RPMI7951 (cell line): ENCODE measurements at places on chromosomes 16 and 17. TPM values are rescaled to one million over a fixed set of nuclear protein-coding genes. Genes with fewer than 3 reads are reported as not detected.
A peak's percentile ranks its signal among the peaks of the same experiment; 100 is the strongest.

PMP22 gene
- 62.1 and 64.6 TPM in 2 replicates for total RNA-seq

CD300H gene
- not detected in 2 replicates for total RNA-seq

CRYM gene
- 0.10 TPM in 1 of 2 replicates, not detected in the other for total RNA-seq

RNF166 gene
- total RNA-seq: 10.6 and 16.0 TPM in 2 replicates

MLYCD gene
- total RNA-seq: 1.1 and 1.4 TPM in 2 replicates

TBC1D26 gene
- total RNA-seq: not detected in 2 replicates

SEPTIN12 gene
- total RNA-seq: not detected in 2 replicates

SCNN1B gene
- total RNA-seq: not detected in 2 replicates

KRTAP4-16 gene
- not detected in 2 replicates for total RNA-seq

DNA sequence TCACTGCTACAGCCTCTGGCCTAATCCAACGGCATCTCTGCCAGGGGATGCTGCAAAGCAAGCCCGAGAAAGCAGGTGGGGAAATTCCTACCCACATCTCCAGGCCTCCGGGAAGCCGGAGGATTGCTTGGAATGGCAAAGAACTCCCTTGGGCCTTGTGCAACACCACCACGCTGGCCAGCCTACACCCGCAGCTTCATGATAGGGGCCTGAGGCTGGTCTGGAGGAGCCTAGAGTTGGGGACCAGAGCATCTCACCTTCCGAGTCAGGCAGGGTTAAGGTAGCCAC, 20.3 kb downstream of the GGA3 start:
- DNase-seq: no peak

DNA sequence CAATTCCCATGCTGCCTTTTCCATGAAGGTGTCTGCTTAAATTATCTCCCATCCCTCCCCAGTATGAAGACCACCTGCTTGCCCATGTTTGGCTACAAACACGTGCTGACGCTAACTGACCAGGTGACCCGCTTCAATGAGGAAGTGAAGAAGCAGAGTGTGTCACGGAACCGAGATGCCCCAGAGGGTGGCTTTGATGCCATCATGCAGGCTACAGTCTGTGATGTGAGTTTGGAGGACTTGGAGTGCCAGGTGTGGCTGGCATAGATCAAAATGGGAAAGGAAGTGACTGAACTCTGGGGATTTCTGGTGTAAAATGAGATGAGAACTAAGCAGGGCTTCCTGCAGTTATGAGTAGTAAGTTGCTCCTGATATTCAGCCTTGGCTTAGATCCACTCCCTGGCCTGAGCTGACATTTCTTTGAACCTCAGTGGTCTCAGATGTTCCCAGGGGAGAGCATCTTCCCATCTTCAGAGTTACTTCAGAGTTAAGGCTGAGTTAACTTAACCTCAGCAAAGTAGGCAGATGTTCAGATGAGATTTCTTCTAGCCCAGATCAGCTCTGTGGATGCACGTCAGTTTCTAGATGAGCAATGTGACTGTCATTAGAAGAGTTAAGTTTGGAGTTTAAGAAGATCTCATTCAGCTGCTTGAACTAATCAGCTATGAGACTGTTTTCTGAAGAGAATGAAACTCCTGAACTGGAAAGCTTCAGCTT, 32.7 kb downstream of the ITGB3 start:
- no peak for DNase-seq

DNA sequence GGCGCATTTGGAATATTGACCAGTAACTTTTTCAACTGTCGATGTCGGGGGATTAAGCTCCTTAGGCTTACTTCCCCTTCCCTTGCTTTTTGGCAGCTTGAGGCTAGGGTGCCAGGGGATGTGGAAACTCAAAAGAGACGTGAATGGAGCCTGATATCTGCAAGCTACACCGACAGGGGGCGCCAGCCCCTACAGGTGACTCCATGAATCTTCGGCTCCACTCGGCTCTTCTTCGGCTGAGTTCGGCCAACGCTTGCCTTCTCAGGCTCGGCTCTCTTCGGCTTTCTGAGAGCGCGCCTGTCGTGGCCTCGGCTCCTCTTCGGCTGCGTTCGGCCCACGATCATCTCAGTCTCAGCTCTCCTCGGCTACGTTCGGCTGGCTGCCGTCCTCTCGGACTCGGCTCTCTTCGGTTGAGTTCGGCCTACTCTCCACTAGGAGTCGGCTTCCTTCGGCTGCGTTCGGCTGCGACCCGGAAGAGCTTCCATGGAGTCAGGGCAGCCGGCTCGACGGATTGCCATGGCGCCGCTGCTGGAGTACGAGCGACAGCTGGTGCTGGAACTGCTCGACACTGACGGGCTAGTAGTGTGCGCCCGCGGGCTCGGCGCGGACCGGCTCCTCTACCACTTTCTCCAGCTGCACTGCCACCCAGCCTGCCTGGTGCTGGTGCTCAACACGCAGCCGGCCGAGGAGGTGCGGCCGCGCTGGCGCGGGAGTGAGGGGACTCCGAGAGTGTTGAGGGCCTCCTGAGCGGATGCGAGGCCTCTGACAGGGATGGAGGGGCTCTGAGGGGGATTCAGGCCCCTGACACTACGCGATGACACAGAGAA, at the start of gene ERCC4:
Gene ERCC4 (plus strand): TSS at position 472 of the 827 bp plus-strand sequence. CDS start 12 bp downstream, at position 484.
- peak; percentile 97 for DNase-seq

DNA sequence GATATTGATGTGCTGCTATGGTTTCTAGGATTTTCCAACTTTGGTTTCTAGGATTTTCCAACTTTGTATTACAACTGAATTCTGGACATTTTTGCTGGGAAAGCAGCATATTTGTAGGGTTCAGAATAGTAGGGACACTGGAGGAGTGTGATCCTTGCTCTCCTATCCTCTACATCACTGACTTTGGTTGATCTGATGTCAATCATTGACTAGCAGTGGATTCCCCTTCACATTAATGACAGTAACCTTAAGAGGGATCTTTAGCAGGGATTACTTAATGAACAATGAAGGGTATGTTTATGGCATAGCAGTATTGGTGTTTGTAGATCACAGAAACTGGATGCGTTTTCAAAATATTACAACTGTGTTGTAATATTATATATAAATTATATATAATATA, 67.4 kb downstream of the MAP2K4 start:
- DNase-seq: no peak

GRCh38 chr17:31580316-31580705, 188.8 kb downstream of the RAB11FIP4 start:
- DNase-seq: no peak

GRCh38 chr17:63780928-63781327, 7.0 kb downstream of the DDX42 start:
- no peak for DNase-seq

GRCh38 chr17:70317421-70317820, 148.1 kb downstream of the KCNJ2 start:
- DNase-seq: no peak

DNA sequence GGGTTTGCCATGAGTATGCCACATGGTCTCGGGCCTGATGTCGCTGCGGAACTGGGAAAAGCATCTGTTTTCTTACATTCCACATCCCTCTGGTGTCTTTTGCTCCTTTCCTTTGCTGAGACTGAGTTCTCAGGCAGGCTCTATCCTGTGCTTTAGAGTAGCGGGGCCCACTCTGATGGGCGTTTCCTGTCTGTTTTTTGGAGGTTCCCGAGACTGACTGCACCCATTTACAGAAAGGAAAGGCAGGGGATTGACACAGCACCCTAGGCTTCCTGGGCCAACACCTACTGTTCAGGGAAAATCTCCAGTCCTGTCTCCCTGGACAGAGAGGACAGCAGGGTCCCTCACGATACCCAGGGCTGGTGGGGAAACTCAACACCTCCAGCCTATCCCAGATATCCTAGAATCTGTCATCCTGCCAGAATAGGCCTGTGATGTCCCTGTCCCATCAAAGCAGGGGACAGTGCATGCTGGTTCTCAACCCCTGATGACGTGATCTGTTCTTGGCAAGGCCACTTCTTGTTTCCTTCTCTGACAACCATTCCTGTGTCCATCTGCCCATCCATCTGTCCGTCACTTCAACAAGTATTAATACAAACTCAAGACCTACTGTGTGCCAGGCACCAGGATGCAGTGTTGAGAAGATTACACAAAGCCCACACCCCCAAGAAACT, 42.2 kb downstream of the ACTG1 start:
- no peak for DNase-seq

DNA sequence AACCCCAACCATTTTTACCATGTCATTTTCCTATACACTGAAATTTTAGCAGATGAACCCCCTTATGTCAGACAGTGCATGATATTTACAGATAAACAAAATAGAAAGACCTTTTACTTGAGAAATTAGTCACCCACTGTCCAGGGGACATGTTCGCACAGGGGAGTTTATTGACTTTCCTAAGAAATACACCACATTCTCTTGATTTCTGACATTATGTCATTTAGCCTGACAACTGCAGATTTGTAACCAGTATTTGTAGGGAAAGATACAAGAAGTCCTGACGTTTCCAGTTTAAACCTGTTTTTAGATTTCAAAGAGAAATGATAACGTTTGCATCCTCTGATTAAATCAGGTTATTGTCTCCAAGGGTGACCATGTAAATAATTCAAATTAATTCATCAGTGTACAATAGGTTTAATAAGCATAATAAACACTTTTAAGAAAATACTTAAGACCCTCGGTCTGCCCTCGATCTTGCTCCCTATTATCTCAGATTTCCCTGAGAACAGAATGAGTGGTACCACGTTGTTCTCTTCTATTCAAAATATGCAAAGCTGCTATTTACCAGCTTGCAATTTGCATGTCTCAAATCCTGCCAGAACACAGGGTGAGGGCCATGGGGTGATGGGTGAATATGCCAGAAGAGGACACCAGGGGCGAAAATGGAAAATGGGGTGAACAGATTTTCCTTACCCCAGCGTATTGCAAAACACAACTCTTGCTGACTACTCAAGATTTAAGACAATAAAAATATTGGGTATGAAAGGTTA, 2.1 kb upstream of the LYRM9 start:
- no peak for DNase-seq

GRCh38 chr16:88727871-88728270, 21.6 kb downstream of the CTU2 start:
- DNase-seq: no peak

DNA sequence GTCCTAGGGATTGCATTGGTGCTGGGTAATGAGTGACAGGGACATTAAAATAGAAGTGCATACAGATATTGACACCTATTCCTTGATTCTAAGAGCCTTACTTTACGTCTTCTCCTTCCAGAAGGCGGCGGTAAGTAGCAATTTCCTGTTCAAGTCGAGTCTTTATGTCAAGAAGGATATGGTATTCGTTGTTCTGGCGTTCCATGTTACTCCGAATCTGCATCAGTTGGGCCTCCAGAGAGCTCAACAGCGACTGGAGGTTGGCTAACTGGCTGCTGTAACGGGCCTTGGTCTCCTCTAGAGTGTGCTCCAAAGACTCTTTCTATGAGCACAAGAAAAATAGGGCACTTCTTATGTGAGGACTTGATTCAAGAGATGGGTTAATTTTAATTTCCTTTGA, 7.0 kb downstream of the KRT20 start:
- DNase-seq: no peak

GRCh38 chr17:81891303-81891552, 158 bp downstream of the ALYREF start:
- no peak for DNase-seq

- DNase-seq: no peak
Observed at GRCh38 chr16:19824216-19824615, 60.4 kb downstream of the GPRC5B start.

DNA sequence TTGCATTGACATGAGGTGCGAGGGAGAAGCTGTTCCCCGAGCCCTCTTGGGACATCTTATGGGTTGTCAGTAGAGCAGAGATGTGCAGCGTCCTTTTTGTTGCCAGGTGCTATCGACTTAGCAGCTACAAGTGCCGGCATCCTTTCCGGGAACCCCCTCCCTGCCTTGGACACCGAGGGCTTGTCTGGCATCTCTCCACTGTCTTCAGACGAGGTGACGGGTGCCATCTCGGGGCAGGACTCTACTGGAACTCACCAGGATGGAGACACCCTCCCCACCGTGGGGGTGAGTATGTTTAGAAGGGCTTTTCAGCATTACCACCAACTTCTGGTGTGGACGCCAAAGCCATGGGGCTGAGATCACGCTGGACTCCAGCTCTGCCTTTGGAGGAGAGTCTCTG, 11.8 kb upstream of the JPT2 start:
- DNase-seq: no peak

DNA sequence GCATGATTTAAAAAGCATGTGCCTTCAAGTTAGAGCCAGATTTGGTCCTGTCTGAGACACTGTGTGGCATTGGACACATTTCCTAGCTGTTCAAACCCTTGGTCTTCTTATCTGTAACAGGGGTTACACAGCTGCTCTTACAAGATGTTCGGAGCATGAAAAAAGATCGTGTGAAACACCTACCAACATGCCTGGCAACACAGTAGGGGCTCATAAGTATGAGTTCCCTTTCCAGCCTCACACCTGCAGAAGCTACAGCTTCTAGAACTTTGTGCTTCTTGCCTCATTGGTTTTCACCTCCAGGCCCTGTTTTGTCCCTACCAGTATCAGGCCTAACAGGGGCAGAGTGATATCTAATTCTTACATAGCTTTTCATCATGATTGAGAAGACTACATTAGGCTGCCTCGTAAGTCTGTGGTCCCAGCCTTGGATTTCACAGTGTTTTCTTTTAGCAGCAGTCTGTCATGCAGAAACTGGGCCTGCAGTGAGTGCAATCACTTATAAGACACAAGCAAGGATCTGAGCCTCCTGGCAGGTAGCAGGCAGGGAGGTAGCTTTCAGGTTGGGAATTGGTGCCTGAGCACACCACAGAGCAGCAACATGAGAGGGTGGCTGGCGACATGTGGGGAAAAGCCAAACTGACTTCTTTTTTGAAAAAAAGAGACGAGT, 78.8 kb downstream of the CCDC182 start:
- no peak for DNase-seq

DNA sequence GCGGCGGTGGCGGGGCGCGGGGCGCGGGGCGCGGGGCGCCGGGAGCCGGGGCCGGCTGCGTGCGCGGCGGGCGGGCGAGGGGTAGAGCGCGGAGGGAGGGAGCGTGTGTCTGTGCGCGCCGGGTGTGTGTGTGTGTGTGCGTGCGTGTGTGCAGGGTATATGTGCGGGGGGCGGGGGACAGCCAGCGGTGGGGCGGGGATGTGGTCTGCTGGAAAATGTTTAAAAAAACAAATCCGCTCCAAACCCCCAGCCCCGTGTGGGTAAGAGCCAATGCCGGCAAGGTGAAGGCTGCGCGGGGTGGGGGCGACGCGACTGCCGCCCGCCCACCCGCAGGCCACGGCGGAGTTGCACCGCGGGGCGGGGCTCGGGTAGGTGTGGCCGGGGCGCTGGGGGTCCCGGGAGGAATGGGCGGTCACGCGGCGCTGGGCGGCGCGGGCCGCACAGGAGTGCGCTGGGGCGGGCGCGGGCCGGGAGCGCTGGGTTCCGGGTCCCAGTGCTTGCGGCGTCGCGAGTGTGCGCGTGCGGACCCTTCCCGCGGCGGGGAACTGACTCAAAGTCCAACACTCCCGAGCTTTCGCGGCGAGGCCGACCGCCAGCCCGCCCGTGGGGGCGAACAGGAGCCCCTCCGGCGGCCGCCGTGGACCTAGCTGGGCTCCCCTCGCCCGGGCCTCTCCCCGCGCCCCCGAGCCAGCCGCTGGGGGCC, at the start of gene CYGB:
Gene CYGB (minus strand): TSS at position 132 of the 703 bp plus-strand sequence. CDS start 167 bp downstream, outside the sequence.
- peak; percentile 11 for DNase-seq
